ENCODE measurements at places on chromosomes 7 and 10.

GRCh38 chr10:98892523-98892922 lies 343.1 kb downstream of the HPSE2 start:
- DNase-seq: no peak

DNA sequence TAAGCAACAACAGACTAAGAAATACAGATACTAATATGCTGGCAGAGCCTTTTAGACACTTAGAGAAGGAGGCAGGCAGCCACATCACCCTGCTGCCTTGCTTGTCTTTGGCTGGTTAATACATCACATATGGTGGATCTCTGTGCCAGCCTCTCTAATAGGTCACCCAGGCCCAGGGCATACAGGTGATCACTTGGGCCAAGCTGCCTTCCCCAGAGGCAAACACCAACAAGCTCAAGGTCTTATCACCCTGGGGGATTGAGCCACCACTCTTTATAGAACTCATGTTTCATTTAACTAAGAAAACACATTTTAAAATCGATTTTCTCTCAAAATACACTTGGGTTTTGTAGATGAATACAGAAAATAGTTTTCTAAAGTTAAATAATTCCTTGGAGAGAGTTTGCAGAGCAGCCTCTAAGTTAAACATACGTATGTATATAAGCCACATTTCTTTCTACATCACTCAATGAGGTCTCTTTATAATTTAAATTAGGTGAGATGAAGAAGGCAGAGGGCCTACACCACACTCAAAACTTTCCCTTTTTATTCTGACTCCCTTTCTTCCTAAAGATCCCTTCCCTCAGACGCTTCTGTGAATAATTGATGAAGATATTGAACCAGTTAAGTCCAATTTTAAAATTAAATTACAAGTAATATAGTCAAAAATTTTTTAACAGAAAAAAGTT lies 556.8 kb upstream of the GHITM start:
- DNase-seq: no peak

GRCh38 chr10:31136930-31137885 lies 105.5 kb upstream of the ZNF438 start:
- no peak for DNase-seq

- no peak for DNase-seq
These were observed 93.4 kb downstream of the RTKN2 start for GRCh38 chr10:62175251-62175650.

GRCh38 chr7:159328096-159328495 lies 183.4 kb upstream of the VIPR2 start:
- DNase-seq: no peak

DNA sequence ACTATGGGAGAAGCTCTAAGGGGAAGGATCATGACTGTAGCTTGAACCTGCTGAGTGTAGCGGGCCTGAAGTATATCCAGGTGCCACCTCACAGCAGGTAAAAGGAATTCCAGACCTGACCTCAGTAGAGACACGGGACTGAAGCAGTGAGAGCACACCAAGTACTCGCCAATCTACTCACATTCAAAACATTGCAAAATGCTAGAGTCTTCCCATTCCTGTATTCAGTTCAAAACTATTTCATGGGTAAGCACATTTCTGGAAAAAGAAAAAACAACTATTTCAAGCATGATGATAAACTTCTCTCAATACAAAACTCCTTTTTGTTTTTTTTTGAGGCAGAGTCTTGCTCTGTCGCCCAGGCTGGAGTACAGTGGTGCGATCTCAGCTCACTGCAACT lies 121.9 kb upstream of the AUTS2 start:
- DNase-seq: no peak

DNA sequence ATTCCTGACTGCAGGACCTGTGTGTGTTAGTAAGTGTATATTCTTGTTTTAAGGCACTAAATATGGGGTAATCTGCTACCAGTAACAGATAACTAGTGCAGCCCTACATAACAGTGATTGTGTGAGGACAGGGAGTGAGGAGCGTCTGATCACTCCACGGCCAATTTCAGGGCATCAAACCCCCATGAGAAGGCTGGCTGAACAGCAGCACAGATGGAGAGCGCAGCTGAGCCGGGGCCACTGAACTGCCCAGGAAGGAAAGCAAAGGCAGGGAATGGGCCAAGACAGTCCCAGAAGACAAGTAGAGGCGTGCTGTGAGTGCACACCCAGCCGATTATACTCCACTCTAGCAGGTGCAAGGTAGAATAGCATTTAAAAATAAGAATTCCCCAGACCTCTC lies 157.1 kb upstream of the CHST15 start:
- DNase-seq: no peak

- DNase-seq: no peak
These were observed 36.7 kb upstream of the HDAC9 start for GRCh38 chr7:18458830-18459229.

DNA sequence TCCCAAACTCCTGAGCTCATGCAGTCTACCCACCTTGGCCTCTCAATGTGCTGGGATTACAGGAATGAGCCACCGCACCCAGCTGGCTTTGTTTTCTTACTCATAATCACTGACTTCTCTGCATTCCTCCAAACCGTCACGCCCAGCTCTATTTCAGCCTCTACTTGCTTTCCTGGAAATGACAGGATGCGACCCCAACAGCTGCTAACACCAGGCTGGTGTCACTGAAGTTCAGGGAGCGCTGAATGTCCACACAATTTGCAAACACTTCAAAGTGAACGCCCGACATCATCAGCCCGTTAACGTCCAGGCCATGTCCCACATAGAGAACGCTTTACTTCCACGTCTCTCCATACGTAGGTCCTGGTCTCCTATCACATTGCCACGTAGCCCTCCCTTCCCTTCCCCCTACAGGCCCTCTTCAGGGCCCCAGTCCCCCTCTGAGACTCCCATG lies 12.8 kb upstream of the PROSER2 start:
- DNase-seq: no peak

- DNase-seq: no peak
These were observed 72.5 kb downstream of the PRLHR start for GRCh38 chr10:118522791-118523498.

DNA sequence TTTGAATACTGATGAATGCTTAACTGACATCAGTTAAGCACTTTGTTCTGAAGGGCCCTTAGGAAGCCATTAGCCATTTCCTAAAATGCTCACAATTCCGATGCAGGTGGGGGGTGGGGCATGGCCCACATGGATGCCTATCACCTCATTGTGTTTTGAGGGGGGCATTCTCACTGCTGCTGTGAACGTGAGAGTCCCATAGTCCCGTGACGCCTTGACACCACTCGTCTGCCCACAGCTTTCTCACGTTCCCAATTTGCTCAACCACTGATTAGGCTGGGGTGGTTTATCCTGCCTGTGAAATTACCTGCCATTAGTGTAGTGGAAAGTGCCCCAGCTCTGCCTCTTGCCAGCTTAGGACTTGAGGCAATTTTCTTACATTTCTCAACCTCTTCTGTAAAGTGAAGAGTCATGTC lies 31.9 kb downstream of the DUSP5 start:
- DNase-seq: no peak

DNA sequence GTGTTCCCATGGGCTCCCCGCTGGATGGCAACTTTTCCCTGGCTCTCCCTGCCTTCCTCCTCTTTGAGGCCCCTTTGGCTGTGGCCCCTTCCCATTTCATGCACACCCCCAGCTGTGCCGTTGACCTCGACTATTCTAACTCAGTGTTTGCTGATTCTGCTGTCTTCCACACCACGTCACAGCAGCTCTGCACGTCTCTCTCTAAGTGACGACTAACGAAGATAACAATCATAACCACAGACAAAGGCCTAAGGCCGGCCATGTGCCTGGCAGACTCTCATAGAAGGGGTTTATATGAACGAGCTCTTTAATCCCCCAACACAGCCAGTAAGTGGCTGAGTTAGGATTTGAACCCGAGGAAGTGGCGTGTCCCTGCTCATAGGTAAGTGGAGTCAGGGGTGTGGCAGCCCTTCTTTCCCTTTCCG lies 151.5 kb upstream of the SHH start:
- no peak for DNase-seq

DNA sequence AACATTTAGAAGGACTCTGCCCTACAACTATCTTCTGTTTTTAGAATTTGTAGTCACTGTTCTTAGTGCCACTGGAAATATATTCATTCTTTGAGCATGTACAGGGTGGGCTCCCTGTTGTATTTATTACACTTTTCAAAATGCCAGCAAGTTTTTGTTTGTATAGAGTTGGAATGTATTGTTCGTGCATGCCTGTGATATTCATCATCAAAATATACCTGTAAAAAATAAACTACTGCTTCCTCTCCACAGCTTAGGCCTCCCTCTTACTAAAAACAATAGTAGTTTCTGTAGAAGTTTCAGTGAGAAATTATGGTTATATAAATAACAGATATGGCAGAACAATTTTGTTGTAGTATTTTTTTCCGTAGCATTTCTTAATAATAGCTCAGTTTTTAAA lies 61.6 kb downstream of the NHLRC2 start:
- no peak for DNase-seq

DNA sequence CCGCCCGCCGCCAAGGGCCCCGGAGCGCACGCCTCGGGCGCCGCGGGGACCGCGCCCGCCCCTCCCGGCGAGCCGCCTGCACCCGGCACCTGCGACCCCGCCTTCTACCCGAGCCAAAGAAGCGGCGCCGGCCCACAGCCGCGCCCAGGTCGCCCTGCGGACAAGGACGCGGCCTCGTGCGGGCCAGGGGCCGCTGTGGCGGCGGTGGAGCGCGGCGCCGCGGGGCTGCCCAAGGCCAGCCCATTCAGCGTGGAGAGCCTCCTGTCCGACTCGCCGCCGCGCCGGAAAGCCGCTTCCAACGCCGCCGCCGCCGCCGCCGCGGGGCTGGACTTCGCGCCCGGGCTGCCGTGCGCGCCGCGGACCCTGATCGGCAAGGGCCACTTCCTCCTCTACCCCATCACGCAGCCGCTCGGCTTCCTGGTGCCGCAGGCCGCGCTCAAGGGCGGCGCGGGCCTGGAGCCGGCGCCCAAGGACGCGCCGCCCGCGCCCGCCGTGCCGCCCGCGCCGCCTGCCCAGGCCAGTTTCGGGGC lies 3.5 kb downstream of the UNCX start:
- DNase-seq: no peak

DNA sequence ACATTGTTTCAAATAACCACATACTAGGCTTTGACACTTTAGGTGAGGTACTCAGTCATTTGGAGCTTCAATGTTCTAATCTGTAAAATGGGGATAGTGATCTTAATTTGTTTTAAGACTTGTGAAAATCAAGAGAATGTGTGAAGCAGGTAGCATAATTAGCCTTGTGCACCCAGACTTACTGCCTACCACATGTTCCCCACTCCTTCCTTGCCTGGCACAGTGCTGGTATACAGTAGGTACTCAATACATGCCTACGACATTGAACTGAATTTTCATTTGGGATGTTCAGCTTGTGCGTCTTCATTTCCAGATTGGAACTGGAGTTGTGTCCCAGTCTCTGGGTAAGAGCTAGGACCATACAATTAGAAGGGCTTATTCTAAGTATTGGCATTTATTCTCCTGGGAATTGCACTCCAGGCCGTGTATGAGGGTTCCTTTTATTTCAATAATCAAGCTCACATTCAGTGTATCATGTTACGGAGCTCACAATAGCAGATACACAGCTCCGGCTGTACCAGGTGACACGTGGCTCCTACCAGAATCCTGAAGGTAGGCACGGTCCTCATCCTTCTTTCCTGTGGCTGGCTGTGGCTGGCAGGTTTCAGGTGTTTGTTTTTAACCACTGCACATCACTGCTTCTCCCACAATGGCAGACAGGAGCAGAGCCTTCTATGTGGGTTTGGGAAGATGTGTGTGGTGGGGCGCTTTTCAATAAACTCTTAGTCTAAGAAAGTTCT lies 109.4 kb upstream of the PDCD4 start:
- no peak for DNase-seq

DNA sequence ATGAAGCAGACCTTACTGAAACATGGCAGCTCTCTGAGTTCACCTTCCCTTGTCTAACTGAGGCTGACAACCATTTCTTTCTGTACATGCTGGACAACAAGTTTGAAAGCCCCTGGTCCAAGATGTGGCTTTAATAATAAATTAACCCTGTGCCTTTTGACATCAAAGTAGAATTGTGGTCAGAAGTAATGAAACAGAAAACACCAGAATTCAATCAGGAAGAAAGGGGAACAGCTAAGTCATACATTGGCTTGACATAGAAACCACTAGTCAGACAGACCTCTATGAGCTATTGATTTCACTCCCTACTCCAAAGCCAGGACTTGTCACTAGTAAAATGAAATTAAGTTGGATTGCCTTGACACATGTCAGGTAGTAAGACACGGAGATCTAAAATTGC lies 175.2 kb upstream of the ASAH2 start:
- no peak for DNase-seq

GRCh38 chr7:141624763-141625162 lies 73.6 kb downstream of the AGK start:
- DNase-seq: no peak

GRCh38 chr7:138967159-138967558 lies 14.0 kb downstream of the KIAA1549 start:
- DNase-seq: no peak

GRCh38 chr7:139094596-139094995 lies 14.9 kb downstream of the ZC3HAV1 start:
- no peak for DNase-seq

- DNase-seq: peak; percentile 19
These were observed 8.2 kb upstream of the BLVRA start for GRCh38 chr7:43750016-43750887.

DNA sequence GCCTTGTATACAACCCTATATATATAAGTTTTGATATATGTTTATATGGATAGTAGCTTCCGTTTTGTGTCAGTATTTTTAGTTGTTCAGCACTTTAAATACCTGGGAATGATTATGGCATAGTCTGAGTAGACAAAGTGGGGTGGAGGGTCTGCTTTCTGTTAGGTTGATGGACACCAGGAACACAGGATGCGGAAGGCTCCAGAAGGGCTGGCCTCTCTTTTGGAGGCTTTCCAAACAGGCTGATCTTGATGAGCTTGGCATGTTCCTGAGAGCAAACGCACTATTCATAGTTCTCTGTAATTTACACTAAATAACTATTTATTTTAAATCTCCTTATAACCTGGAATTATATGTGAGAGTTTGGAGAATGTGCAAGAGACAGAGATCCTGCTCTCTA lies 12.7 kb downstream of the AKR1E2 start:
- no peak for DNase-seq

DNA sequence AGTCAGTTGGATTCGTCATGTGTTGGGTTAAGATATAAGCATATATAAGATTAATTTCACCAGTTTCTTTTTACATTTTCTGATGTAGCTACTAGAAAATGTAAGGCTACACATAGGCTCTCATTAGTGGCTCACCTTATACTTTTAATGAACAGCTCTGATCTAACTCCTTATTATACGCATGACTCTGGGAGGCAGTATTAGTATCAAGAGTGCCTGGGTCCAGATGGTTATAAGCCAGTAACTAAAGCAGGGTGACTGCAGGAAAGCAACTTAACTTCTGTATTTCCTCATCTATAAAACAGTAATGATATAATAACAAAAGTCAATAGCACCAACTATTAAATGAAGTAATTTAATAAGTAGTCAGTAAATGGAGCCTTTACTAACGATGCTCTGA lies 1.4 kb upstream of the ELMO1 start:
- no peak for DNase-seq

- no peak for DNase-seq
These were observed 16.1 kb downstream of the CALML3 start for GRCh38 chr10:5540891-5541290.

GRCh38 chr7:44264221-44264931 lies 61.0 kb downstream of the CAMK2B start:
- no peak for DNase-seq
